NCI-H774 (cell line): ENCODE measurements at places on chromosomes 4 and X.
A peak's percentile ranks its signal among the peaks of the same experiment; 100 is the strongest.

- no peak for DNase-seq
Measured at GRCh38 chr4:76199664-76200211, 13.9 kb downstream of the SCARB2 start.

DNA sequence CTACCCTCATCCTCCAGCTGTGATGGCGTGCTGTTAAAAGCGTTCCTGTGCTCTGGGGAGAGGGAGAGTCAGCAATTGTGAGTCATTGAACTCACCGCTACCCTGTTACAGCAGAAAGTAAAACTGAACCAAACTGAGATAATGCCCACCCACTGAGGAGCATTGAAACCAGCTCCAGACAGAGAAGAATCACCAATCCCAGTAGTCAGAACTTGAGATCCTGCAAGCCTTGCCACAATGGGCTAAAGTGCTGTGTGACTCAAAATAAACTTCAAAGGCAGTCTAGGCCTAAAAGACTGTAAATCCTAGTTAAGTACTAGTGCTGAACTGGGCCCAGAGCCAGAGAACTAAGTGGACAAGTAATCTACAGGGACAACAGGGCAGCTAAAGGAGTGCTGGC is 1394.2 kb upstream of the DIAPH2 start:
- no peak for DNase-seq

- no peak for DNase-seq
Measured at GRCh38 chrX:55796496-55796895, 78.9 kb downstream of the RRAGB start.

DNA sequence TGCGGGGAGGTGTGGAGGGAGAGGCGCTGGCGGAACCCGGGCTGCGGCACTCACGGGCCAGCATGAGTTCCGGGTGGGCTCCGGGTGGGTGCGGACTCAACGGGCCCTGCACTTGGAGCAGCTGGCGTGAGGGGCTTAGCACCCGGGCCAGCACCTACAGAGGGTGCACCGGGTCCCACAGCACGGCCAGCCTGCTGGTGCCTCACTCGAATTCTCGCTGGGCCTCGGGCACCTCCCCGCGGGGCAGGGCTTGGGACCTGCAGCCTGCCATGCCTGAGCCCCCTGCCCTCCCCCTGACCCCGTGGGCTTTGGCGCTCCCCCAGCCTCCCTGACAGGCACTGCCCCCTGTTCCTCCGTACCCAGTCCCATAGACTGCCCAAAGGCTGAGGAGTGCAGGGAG is 10.8 kb upstream of the CAMK2D start:
- no peak for DNase-seq

DNA sequence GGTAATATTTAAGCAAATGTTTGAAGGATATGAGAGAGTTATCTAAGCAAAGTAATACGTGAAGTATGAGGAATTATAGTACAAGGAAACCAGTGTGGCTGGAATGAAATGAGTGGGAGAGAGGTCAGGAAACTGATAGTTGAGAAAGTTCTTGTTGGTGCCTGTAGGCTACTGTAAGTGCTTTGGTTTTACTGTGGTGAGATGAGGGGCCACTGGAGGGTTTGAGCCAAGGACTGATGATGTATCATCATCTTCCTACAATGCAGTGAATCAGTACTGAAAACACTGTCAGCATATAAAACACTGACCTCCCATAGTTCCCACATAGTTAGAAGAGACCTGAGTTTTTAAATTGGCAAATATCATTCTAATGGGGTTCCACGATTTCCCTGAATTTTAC is 367.5 kb upstream of the CTSO start:
- no peak for DNase-seq

GRCh38 chr4:145213245-145213644 is 32.9 kb upstream of the OTUD4 start:
- DNase-seq: no peak

DNA sequence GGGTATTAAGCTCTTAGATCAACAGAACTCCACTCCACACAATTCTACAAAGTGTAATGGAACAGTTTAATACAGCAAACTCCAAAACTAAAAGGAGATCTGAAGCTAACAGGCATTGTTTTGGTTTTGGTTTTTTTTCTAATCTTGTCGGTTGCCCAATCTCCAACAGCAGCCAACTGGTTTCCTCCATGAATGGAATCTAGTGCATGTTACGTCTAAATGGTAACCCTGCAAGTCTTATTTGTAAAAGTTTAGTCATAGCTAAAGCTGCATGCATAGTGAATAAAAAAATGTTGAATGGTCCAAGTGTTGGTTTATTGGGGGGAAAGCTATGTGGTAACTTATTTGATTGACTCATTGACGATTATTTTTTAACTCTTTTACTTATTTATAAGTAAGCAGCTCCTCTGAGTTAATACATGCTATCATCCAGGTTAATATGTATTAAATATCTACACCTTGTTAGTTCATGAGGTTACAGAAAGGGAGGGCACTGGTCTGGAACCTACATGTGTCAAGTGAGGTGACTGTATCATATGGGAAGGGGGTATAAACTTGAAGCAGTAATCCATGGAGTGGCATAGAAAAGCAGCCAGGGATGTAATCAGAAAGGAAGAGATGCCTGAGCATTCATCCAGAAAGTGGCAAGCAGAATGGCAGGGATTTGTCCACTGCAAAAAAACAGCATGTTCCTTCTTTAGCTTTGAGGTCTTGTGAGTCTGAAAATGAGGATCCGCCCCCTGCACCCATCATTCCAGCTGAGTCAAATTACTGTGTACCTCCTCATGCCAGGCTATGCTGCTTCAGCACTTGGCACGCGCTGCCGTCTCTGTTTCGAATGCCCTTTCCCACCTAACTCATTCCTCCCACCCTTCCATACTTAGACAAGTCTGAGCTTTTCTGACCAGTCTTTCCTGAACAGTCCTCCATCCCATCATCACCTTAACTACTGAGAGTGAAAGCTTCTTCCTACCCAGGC is 81.7 kb downstream of the PDGFC start:
- DNase-seq: no peak

GRCh38 chr4:186190581-186191199 is 677 bp upstream of the CYP4V2 start:
- no peak for DNase-seq

DNA sequence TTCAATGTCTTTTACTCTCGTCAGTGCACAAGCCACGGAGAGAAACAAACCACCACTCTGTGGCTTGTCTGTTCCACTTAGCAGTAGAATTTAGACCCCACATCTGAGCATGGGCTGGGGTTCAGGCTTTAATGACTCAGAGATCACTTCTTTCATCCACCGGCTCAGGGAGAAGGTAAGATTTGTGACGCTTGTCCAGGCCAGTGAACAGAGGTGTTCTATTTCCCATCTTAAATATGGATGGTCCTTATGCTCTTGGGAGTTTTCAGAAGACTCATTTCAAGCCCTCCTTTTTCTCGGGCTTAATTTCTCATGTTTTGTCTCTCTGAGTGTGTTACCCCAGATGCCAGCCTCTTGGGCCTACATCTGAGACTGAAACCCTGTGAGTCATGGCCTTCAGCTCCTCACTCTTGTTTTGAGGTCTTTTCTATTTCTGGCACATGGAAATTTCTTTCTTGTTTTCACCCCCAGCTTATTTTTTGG is 127.4 kb upstream of the SFRP2 start:
- DNase-seq: no peak

GRCh38 chr4:11232015-11232414 is 196.7 kb downstream of the HS3ST1 start:
- DNase-seq: no peak

- DNase-seq: no peak
Measured at GRCh38 chrX:148574237-148574973, 74.0 kb downstream of the AFF2 start.

DNA sequence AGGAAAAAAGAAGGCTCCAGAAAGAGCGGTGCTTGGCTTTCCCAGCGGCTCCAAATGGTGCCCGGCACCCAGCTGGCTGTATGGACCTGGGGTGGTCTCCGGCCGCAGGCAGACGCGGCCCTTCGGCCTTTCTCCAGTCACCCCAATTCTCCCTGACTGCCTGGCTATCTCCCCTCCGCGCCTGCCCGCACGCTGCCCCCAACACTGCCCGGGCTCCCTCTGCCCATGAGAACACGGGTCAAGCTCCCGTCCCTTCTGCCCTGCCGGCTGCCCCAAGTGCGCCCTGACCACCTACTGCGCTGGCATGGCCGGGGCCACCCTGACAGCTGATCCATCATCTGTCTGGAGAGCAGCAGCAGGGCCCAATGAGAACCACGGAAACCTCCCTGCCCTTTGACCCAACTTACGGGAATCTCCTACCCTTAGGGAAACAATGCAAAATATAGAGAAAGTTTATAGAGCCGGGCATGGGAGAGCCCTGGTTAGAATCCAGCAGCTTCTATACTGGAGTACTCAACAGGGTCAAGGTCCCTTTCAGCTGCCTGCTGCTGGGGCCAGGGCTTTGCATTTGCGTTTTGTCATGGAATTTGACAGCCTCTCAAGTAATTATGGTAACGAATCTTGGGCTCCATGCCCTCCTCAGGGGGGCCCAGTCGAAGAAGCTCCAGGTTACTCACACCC is 1.2 kb upstream of the FAM3A start:
- no peak for DNase-seq

DNA sequence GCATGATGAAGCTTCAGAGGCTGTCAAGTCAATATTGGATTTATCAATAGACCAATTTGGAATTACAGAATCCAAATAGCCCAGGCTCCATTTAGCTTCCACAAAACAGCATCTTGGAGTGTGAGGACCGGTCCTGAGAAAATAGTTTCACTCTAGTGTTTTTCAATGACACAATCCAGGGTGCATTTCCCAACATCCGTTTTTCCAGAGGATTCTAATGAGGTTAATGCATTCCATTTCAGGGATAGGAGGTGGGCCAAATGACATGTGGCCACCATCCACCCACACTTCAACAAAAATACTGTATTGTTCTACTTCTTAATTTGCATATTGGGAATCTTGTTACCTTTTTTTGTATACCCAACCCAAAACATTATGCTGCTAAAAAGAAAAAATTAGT is 229.8 kb upstream of the LDB2 start:
- no peak for DNase-seq

GRCh38 chr4:8105306-8106100 is 53.1 kb downstream of the ABLIM2 start:
- no peak for DNase-seq

DNA sequence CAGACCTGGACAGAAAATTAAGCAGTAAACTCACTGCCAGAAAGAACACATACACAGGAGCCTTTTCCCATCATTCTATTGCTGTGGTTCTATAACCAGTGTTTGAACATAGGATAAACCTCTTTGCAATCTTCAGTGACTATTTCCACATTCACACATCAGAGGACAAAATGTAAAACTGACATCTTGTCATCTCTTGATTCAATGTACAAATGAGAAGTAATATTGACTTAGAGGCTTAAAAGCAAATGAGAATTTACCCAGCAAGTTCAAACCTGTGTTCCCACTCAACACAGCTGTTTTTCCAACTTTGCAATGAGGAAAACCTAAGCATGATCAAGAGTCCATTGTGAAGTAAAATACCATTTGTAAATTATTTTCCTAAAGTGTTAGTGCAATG is 307.1 kb upstream of the CPXCR1 start:
- DNase-seq: no peak

GRCh38 chr4:6892190-6892908 is 17.3 kb upstream of the TBC1D14 start:
- no peak for DNase-seq

- no peak for DNase-seq
Measured at GRCh38 chr4:138646383-138646782, 369.2 kb upstream of the NOCT start.

DNA sequence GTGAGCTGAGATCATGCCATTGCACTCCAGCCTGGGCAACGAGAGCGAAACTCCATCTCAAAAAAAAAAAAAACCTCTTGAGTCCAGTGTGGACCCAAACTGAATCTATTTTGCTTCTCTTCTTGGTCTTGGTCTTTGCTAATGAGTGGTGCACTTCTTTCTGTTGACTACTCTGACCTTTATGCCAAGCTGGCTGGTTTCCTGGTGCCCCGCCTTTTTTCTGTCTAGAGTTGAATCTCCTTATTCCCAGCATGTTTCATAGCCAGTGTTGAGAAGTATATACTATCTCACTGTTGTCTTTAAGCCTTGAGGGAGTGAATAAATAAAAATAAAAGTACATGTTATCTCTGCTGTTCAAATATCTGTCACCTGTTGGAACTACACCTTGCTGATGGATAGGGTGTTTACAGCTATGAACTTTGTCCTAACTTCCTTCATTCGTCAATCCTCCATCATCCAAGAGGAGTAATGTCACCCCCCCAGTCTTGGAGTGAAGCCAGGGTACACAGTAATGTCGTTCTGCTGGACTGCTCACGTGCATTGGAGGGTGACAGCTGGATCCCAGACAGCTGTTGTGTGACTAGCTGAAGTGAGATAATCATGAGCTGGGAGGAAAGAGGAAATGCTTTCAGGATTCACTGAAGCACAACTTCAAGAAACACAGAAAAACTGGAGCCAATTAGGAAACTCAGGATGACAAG is 99.3 kb upstream of the PRKG2 start:
- DNase-seq: peak; percentile 54

- peak; percentile 0 for DNase-seq
Measured at GRCh38 chrX:57817302-57817701, 93.0 kb downstream of the ZXDA start.

GRCh38 chrX:15435836-15436619 is 51.8 kb upstream of the VEGFD start:
- no peak for DNase-seq

- no peak for DNase-seq
Measured at GRCh38 chrX:40719218-40719617, 16.1 kb downstream of the MED14 start.

DNA sequence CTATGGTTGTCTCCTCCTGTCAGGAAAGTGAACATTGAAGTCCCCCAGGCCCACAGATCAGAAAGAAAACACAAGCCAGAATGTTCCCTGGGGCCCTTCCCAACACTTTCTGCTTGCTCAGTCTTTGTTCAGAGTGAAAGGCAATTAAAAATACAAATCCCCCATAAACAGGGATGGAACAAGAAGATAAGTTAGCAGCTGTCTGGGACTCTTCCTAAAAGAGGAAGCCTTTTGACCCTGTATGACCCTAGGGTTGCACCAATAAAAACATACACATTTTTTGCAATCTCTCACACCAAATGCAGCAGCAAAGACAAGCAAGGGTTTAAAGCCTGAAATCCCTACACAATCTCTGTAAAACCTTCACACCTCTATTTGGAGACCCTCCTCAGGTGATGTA is 22.6 kb downstream of the IRF2 start:
- no peak for DNase-seq

DNA sequence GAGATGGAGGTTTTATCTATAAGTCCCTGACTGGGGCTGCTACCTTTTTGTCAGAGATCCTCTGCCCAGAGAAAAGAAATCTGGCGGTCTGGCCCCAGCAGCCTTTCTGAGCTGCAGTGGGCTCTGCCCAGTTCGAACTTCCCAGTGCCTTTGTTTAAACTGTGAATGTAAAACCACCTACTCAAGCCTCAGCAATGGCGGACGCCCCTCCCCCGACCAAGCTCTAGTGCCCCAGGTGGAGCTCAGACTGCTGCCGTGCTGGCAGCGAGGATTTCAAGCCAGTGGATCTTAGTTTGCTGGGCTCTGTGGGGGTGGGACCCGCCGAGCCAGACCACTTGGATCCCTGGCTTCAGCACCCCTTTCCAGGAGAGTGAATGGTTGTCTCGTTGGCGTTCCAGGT is 121.8 kb downstream of the TSPAN5 start:
- DNase-seq: no peak
